ENCODE measurements at places on chromosomes 16 and 17.

- DNase-seq, result no peak
Measured at GRCh38 chr16:67718668-67719047, 458 bp downstream of the GFOD2 start.

DNA sequence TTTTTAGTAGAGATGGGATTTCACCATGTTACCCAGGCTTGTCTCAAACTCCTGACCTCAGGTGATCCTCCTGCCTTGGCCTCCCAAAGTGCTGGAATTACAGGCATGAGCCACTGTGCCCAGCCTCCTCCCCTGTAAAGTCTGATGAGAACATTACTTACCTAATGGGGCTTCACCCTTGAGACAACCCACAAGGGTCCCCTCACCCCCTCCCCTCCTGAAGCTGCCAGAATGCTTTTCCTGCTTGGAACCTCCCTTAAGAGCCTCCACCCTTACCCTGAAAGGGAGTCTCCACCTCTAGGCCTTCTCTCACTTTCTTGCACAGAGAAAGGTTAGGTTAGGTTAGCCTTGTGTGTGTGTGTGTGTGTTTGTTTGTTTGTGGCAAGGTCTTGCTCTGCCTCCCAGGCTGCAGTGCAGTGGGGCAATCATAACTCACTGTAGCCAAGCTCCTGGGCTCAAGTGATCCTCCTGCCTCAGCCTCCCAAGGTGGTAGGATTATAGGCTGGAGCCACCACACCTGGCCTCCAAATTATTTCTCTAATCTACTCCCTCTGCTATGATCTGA is 8.9 kb downstream of the SLC5A11 start:
- no peak for DNase-seq

DNA sequence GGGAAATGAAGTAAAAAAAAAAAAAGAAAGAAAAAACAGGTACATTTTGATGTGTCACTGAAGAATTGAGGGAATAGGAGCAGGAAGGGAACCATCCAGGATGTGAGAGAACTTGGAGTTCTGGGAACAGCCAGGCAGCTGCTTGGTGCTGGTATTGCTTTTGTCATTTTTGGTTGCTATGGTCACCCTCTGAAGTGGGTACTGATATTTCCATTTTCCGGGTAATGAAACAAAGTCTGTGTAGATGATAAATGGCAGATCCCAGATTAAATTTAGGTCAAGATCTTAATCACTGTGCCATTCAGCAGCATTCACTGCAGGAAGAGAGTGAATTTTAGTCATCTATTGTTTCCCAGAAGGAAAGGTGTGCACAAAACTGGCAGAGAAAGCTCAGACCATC is 93.6 kb downstream of the ABCA8 start:
- DNase-seq, result no peak

DNA sequence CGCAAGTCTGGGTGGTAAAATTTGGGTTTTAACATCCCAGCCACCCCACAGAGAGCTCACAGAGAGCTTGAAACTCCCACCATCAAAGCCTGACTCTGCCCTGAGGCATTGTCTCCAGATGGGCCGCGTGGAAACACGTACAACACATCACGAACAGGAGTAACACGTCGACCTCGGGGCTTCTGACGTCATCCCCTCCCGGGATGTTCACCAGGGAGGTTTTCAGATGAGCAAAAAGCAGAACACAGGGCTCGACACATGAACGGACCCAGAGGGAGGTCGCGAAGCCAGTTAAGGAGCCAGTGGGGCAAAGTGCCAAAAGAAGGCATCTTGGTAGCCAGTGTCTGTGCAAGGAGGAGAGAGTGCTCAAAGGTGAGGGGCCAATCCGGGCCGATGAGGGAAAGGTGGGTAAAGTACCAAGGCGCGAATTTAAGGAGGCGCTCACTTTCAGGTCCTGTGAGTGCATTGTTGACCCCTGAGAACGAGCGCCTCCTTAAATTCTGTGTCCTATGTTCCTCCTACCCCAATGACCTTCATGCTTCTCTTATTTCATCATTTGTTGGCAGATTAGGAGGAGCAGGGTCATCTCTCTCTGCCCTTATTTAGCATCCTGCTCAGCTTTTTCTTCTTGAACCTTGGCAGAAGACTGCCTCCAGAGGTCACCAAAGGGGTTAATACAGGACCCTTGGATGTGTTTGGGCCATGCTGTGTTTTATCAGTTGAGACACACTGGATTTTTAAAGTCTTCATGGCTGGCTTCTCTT is 5.6 kb downstream of the RCVRN start:
- no peak for DNase-seq

DNA sequence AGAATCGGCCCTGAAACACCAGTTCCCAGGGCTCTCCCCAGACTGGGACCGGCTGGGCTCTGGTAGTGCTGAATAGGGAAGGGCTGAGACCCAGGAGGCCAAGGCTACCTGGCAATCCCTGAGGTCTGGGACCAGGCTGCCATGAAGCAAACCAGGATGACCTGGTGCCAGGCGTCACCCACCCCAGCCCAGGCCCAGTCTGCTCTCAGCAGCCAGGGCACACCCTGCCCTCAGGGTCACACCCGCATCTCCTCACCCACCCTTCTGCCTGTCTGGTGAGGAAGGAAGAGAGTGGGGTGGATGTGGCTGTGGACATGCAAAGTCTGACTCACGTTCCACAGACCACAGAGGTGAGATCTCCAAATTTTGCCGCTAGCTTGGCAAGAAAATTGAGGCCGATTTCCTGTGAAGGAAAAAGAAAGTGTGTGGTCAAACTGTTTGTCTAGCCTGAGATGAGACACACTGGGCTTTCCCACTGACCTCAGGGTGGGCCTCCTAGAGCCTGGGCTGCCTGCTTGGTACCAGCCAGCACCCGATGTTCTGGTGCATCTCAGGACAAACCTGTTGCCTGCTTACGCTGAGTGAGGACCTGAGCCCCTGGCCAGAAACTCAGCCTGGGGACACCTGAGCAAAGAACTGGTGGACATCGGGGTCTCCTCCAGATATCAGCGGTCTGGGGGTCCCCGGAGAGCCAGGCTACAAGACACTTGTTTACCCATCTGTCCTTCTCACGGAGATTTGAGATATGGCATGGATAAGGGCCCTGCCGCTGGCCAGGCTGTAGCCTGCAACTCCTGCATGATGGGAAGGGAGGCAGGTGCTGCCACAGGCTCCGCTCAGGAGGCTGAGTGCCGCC is 6.3 kb upstream of the RAB37 start:
- no peak for DNase-seq

GRCh38 chr16:11354733-11355574 is 9.7 kb downstream of the RMI2 start:
- DNase-seq, result no peak

DNA sequence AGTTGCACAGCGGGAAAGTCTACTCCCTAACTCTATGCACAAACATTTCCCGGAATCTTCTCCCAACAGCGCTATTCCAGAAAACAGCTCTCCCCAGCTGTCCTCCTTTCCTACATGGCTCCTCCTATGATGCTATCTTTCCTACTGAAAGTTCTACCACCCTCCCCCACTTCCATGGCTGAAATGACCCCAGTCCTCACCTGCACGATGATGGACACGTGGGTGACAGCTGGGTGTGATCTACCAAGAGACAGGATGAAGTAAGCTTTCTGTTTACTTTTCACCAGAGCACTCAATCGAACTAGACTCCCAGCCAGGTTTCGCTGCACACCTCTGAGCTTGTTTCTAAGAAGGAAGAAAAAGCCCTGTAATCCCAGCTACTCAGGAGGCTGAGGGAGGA is 10.7 kb downstream of the CTC1 start:
- no peak for DNase-seq

GRCh38 chr16:84916850-84917249 is 94.5 kb downstream of the ZDHHC7 start:
- DNase-seq, result no peak

Data from Calu3 (cell line).